NCI-H2081 (cell line): ENCODE measurements at places on chromosomes 1 and 21.

DNA sequence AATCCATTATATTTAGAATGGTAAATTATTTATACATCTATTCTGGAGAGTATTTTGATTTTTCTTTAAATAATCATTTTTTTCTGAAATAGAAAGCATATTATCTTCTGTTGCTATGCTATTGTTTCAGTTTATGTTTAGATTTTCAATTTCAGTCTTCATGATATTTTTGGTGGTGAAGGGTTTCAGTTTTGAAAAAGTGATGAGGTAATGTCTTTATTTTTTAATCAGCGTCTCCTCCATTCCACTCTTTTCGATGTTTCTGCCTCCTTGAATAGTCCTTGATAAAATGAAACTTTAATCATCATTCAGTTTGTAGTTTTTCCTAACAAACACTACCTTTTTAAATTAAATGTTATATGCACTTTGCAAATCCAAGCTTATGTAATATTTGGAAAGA lies 428.6 kb downstream of the PTPRC start:
- DNase-seq = no peak

- no peak for DNase-seq
Measured at GRCh38 chr1:214416417-214416816, 135.0 kb downstream of the PTPN14 start.

DNA sequence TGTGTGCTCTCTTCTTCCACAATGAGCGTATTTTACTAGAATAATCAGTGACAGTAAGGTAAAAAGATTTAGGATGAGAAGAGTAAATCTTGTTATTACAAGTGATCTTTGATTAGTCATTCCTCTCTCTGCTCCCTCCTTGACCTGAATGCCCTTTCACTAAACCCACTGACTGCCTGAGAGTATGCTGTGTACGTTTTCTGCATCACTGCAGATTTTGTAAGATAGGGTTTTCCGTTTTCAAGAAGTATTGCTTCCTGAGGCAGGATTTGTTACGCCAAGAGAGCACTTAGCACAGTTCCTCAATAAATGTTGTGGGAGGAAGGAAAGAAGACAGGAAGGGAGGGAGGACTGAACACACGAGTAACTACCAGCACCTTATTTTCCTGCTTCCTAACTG lies 7.7 kb upstream of the LAMB3 start:
- no peak for DNase-seq

GRCh38 chr21:16285605-16286126 lies 555.9 kb downstream of the USP25 start:
- DNase-seq = no peak

- DNase-seq = no peak
Measured at GRCh38 chr21:41739936-41740335, 26.9 kb downstream of the RIPK4 start.

GRCh38 chr1:13617773-13618172 lies 34.1 kb downstream of the PDPN start:
- no peak for DNase-seq
